ENCODE measurements at places on chromosomes 3 and 15. TPM values are rescaled to one million over a fixed set of nuclear protein-coding genes. Genes with fewer than 3 reads are reported as not detected.

The LRRC3B gene
- total RNA-seq = 0.31 TPM

The TMCC1 gene
- total RNA-seq = 35.3 TPM

The NCKIPSD gene
- 32.5 TPM for total RNA-seq

The NR2E3 gene
- total RNA-seq = 0.77 TPM

The CRYGS gene
- 1.8 TPM for total RNA-seq

The SLC22A14 gene
- total RNA-seq = not detected

The ARRDC4 gene
- total RNA-seq = 2.1 TPM

The NME9 gene
- total RNA-seq = 0.40 TPM

The RNF13 gene
- total RNA-seq = 32.7 TPM

The SEC22A gene
- 21.8 TPM for total RNA-seq

The ST3GAL6 gene
- total RNA-seq = 6.0 TPM

The IQCF5 gene
- not detected for total RNA-seq

The GABRB3 gene
- total RNA-seq = 122 TPM

The PATL2 gene
- total RNA-seq = 0.26 TPM

Data from endodermal cell (in vitro differentiated cells).